NCI-H1436 treated with DMSO at 0.1 percent for 48 hours (cell line): ENCODE measurements at places on chromosomes 2 and 18.

- no peak for DNase-seq
Observed at GRCh38 chr18:55897091-55897689, 309.2 kb upstream of the TCF4 start.

DNA sequence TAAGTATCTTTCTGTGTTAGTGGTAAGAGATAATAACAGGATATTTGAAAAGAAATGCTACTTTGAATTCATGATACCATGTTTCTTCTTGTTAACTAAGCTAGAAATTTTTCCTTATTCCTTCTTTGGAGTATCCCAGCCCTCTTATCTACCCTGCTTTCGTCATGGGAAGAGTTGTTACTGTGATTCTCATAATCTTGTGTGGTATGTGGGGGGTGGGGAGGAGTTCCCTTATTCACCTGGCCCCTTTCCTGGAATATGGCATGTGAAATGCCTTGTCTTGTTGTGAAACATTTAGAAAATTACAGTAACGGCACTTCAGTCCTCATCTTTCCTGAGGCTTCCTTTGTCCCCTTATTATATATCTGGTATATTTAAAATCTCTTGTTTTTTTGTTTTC lies 129.9 kb downstream of the NCOA1 start:
- no peak for DNase-seq

- DNase-seq = no peak
Observed at GRCh38 chr18:32405588-32405987, 65.1 kb downstream of the GAREM1 start.

DNA sequence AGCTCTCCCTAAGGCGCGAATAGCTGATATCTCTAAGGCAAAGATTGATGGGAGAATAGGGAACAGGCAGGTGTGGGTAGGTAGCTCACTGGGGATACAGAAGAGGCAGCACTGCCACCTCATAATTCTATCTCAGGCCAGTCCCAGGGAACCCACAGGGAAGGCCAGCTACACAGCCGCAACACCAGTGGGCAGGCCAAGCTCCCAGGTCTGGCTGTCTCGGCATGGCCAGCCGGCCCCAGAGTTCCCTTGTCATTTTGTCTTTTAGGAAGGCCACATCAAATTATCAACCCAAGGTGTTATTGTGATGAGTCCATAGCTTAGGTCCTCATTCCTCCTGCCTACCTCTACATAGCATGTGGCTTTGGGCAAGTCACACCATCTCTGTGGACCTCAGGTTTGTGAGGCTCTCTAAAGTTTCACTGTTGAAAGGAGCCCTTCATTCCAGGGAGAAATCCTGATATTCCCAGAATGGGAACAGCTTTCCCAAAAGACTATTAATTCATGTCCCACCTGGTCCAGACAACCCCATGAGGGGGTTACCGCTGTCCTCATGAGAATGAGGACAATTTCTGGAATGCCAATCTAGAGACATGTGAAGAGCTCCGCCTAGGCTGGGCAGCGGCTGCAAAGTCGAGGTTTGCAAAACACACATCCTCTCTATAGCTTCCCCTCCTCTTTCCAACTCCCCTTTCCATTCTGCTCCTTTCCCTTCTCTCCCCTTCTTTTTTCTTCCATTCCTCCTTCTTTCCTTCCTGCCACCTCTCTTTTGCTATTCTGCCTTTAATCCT lies 287.1 kb upstream of the ID2 start:
- DNase-seq = no peak
